ENCODE measurements at places on chromosomes 3 and 15. TPM values are rescaled to one million over a fixed set of nuclear protein-coding genes. Genes with fewer than 3 reads are reported as not detected.

DNA sequence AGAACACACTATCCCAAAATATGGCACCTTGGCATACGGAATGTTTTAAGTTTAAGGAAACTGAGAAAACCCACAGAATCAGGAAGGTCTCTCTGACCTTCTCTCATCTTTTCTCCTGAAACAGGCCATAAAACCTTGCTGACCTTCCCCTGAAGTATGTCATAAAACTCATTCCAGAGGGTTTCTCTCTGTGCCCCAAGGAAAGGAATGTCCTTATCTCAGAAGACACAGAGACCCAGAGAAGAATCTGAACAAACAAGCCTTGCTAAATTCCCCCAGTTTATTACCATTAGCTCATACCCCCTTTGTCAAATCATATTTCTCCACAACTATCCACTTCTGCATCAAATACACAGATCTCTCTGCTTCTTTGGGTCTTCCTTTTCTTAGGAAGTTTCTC lies 603.1 kb downstream of the MCTP2 start:
- no peak for DNase-seq

DNA sequence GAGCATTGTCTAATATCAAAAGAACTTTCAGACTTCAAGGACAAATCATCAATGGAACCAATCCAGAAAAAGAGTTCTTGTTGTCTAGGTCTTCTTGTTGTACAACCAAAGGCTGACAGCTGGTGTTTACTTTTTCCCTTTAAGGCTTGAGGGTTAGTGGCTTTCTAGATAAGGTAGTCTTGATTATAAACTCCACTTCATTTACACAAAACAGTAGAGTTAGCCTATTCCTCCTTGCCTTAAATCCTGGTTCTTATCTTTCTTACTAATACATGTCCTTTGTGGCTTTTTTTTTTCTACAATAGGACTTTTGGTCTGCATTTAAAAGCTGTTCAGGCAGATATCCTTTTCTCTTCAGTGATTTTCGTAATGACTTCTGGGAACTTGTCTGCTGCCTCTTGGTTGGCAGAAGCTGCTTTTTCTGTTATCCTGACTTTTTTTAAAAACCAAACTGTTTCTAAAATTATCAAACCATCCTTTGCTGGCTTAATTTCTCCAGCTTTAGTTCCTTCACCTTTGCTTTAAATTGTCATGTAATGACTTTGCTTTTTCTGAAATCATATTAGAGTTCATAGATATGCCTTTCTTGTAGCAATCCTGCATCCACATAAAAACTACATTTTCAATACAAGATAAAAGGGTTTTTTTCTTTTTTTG lies 44.8 kb downstream of the STRIT1 start:
- no peak for DNase-seq

GRCh38 chr15:40892447-40893012 lies 1.7 kb upstream of the VPS18 start:
- no peak for DNase-seq

GRCh38 chr3:153901991-153902390 lies 219.2 kb upstream of the ARHGEF26 start:
- DNase-seq = no peak

DNA sequence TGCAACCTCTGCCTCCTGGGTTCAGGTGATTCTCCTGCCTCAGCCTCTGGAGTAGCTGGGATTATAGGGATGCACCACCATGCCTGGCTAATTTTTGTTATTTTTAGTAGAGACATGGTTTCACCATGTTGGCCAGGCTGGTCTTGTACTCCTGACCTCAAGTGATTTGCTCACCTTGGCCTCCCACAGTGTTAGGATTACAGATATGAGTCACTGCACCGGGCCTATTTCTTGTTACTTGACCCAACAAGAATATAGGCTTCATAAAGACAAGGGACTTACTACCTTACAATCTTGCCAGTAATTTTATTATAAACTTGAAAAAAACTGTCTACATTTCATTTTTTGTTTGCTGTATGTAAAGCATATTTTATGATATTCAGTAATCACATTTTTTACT lies 21.4 kb upstream of the ZBTB47 start:
- DNase-seq = no peak

DNA sequence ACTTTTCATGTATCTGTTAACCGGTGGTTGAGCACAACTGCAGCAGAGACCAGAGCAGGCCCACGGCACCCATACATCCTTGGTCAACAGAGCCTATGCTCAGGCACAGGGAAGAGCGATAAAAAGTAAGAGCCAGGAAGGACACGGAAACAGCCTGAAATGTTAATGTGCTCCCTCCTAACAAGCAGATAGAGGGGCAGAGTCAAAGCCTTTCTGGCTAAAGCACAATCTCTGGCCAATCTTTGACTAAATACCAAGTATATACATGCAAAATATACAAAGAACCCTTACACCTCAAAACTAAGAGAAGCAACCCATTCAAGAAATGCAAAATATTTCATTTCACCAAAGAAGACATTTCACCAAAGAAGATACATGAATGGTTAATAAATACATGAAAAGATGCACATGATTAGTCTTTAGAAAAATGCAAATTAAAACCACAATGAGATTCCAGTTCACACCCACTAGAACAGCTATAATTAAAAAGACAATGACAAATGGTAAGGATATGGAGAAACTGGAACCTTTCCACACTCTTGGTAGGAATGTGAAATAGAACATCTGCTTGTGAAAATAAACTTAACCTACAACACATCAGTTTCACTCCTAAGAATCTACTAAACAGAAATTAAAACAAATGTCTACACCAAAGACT lies 88.0 kb downstream of the OSBPL10 start:
- no peak for DNase-seq

- DNase-seq = peak; percentile 43
Observed at GRCh38 chr15:94004697-94005096, 226.7 kb upstream of the MCTP2 start.

- no peak for DNase-seq
Observed at GRCh38 chr15:89809093-89809786, 5.4 kb downstream of the ANPEP start.

GRCh38 chr15:89860431-89860830 lies 33.4 kb downstream of the AP3S2 start:
- no peak for DNase-seq

GRCh38 chr3:27578032-27578431 lies 93.8 kb upstream of the SLC4A7 start:
- DNase-seq = no peak

Gene DNAH12
- total RNA-seq = 1.1 TPM

Gene CDHR4
- total RNA-seq = not detected

Gene ITIH3
- total RNA-seq = 53.6 TPM

Gene ZNF106
- total RNA-seq = 44.5 TPM

Gene FAM81A
- total RNA-seq = 0.52 TPM

Gene FEZF2
- not detected for total RNA-seq

Gene CKMT1A
- total RNA-seq = 3.3 TPM

All from hepatocyte (in vitro differentiated cells).